GM10248 (cell line): ENCODE measurements at places on chromosomes 6 and 20.

DNA sequence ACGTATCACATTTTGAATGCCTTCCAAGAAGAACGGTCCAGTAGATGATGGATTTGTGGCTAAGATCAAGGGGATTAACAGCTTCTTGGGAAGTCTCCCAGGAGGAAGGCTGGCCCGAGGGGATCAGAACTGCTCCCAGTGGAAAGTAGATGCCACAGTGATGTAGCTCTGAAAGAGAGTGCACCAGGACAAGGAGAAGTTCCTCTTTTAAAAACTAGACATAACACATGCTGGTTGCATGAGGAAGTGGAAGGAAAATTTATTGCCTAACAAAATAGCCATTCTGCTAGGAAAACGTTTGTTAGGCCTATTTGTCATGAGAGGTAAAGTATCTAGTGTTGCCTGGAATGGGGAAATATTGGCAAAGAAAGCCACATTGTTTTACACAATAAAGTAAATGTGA is 87.8 kb downstream of the CDH26 start:
- no peak for DNase-seq

DNA sequence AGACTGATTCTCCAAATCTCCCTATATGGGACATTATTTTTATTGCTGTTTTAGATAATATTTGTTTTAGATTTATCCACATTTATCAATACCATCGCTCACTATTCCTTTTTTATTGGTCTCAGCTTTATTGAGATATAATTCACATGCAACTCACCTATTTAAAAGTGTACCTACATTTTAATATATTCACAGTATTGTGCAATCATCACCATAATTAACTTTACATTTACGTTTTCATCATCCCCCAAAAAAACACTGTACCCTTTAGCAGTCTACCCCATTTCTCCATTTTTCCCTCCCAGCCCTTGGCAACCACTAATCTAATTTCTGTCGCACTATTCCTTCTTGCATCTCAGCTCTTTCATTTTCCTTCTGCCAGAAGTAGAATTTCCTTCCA is 110.8 kb upstream of the HDAC2 start:
- no peak for DNase-seq

DNA sequence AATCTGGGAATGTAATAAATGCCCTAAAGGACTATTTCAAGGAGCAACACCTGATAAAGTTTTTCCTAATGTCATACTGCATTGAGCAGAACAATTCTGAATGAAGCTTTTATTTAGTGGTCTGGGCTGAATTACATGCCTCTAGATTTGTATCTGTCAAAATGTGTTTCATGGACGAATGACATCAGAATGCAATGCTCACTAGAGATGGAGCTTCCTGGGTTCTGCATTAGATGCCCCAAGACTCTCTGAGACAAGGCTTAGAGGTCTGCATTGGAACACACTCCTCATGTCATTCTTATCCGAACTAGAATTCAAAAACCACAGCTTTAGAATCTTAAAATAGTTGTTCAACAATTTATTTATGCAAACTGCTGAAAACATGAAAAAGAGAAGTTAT is 62.0 kb downstream of the SYNE1 start:
- DNase-seq, result no peak

DNA sequence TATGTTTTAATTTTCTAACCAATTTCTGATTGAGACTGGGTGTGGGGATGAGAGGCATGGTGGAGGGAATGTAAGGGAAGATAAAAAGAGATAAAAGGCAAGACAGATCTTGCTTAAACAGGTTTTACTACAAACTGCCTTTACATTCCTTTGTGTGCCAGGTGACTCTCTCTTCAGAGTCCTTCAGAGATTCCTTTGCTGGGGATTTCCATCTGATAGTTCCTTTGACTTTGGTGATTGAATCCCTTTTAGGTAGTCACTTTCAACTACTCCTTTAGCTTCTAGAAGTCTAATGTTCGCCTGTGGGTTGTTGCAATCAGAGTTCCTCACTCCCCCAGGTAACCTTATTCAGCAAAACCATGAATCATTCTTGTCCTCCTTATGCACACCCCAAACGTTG is 283.3 kb upstream of the MANEA start:
- no peak for DNase-seq

- no peak for DNase-seq
These were observed 205.2 kb downstream of the MYLK4 start for GRCh38 chr6:2545383-2546038.

DNA sequence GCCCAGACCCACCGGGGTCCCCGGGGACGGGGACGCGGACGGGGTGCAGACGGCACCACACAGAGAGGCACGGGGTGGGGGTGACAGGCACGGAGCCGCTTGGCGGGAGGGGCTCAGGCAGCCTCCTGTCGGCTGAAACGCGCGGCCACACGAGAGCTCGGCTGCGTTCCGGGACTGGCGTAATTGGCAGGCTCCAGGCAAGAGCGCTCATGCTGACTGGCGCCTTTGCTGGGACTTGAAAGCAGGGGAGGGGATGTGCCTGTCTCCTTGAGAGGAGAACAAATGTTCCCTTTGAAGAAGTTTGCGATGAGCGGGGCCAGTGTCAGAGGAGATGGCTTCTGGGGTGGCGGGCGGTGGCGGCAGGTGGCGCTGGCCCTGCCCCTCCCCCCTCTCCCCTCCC is 25.8 kb downstream of the BHLHE23 start:
- DNase-seq, result no peak

DNA sequence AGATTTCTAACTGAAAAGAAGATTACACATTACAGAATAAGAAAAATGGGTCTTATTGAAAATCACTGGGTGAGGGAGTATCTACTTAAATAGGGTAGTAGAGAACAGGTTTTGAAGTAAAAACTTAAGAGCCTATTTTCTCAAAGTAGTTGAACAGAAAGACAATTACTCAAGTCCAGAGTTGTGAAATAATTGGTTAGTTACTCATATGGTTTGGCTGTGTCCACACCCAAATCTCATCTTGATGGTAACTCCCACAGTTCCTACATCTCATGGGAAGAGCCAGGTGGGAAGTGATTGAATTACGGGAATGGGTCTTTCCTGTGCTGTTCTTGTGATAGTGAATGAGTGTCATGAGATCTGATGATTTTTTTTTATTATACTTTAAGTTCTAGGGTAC is 1035.3 kb upstream of the GJE1 start:
- DNase-seq, result no peak

- DNase-seq, result no peak
These were observed 27.0 kb downstream of the CBFA2T2 start for GRCh38 chr20:33516882-33517281.

- peak; percentile 99 for DNase-seq
These were observed at the start of gene RBCK1 for GRCh38 chr20:407953-408842. TSS of gene RBCK1 (plus strand) at chr20:408299. CDS start at chr20:408758, 459 bp downstream.

DNA sequence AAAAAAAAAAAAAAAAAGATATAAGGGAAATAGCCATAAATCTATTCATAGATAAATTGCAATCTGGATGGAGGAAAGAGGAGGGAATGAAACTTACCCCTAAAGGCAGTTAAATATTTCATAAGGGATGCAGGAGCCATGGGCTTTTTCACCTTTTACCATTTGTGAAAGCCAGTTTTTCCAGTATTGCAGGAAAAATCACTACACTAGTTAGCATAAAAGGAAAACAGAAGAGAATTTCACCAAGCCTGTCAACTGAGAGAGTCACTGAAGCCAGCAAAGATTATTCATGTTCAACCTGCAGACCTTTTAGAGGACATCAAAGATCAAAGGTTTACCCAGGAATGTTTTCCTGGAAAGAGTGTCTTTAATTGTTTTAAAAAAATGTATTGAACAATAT is 969.7 kb downstream of the KIF16B start:
- no peak for DNase-seq

DNA sequence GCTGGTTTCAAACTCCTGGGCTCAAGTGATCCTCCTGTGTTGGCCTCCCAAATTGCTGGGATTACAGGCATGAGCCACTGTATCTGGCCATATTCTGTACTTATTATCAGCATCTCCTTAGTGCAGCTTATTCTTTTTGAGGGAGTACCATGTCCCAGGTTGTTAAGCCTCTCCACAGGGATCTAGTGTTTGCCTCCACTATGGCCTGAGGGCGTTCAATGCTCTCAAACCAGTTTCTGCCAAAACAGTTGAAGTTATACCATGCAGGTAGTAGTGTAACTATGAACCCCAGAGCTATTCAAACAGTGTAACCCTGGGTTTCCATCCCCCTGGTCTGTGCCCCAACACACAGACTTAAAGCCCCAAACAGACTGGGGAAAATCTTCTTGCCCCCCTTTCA is 81.7 kb downstream of the BACH2 start:
- no peak for DNase-seq
